Stimulated activated naive CD8-positive, alpha-beta T cell treated with anti-CD3 and anti-CD28 coated beads, Interleukin-15, amount 100 ng/mL, for 72 hours (primary cell): ENCODE measurements at places on chromosomes 5 and 9.

DNA sequence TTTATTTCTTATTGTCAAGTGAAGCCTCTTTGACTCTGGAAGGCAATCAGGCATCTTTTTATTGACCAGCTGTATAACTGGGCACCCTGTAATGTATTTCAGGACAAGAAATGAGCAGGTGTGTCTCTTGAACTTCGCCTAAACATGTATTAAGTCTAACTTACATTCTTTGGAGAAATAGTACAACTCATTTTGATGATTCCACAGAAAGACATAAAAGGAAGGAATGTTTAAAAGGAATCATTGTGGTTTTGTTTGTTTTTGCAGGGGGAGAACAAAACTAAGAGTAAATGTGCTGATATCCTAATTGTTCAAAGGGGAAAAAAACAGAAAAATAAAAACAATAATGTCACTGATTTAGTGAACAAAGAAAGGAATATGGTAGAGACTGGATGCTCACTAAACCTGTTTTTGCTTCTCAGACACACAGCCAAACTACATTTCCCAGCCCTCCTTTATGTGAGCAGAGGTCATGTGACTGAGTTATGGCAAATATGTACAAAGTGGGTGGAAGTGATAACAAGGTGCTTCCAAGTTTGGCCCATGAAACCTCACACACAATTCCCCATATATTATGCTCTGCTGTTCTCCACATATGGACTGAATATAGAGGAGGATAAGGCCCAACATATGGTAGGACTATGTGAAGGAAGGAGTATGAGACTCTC lies 150.6 kb upstream of the ACOT12 start:
- no peak for DNase-seq

- DNase-seq: no peak
Measured at GRCh38 chr9:33435821-33436277, 11.5 kb downstream of the AQP3 start.

DNA sequence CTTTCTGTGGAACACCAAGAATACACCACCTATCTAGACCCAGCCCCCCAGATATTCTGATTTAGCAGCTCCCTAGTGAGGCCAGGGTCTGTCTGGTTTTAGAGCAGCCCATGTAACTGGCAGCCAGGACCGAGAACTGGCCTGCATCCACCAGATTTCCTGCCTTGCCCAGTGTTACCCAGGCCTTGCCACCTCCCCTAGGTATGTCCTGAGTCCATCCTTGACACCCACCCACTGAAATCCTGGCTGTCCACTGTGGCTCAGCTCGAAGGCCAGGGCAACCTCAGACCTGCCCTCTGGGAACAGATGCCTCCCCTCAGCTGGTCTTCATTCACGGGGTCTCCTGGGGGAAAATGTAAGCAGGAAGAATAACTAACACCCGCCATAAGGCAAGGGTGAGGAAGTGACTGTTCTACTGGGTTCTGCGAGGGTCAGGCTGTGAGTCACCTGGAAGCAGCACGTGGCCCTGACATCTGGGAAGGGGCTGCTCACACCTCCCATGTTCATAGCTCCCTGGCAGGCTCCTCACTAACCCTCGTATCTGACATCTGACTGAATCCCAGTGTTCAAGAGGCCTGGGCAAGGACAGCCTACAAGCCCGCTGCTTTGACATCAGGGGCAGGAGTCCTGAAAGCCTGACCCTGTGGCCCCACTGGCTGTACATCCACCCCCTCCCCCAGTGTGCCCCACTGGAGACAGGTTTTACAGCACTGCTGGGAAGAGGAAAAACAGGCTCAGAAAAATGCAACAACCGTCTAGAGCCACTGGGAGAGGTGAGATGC lies 72.7 kb downstream of the SEMA4D start:
- no peak for DNase-seq

GRCh38 chr5:177595026-177595585 lies 3.1 kb downstream of the TMED9 start:
- no peak for DNase-seq

DNA sequence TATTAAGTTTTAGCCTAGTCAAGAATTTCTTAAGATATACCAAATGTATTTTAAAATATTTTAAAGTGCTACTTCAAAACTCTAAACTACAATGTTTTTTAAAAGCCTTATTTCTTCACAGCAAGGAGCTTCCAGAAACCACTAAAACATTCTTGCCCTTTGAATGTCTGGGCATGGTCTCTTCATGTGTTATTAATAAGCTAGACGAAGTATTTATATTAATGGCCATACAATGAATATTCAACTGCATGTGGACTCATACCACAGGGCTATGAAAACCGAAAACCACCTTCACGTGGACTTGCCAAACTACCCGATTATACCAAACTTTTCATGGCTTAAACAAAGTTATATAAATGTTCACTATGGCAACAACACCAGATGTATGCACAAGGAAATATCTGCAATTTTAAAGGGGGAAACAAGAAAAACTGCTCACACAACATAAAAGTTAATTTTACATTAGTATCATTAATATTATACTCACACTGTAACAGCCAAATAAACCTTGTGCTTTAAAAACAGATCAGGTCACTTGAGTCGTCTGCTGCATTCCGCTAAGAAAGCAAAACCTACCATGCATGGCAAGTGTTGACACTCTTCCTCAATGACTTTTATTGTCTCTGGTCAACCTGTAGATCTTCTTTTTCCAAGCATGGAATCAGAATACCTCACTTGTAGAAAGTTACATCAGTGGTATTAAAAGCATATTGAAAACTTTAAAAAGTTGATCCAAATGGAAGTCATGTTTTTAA lies 246.3 kb downstream of the BNC2 start:
- no peak for DNase-seq

DNA sequence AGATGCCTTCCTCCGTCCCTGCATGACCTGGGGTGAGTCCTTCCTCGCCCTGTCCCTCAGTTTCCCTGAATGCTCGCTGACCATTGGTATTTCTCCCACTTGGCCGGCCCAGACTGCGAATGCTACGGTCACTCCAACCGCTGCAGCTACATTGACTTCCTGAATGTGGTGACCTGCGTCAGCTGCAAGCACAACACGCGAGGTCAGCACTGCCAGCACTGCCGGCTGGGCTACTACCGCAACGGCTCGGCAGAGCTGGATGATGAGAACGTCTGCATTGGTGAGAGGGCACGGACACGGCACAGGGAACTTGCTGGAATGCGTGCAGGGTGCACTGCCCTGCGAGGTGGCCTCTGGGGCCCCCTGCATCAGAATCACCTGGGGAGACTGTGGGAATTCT lies 77.1 kb downstream of the NTNG2 start:
- no peak for DNase-seq

- DNase-seq: no peak
Measured at GRCh38 chr5:53298841-53299240, 181.6 kb upstream of the FST start.
